NCI-H187 (cell line): ENCODE measurements at places on chromosomes 3 and 15.
A peak's percentile ranks its signal among the peaks of the same experiment; 100 is the strongest.

GRCh38 chr3:179666436-179667035 lies 13.7 kb downstream of the USP13 start:
- no peak for DNase-seq

DNA sequence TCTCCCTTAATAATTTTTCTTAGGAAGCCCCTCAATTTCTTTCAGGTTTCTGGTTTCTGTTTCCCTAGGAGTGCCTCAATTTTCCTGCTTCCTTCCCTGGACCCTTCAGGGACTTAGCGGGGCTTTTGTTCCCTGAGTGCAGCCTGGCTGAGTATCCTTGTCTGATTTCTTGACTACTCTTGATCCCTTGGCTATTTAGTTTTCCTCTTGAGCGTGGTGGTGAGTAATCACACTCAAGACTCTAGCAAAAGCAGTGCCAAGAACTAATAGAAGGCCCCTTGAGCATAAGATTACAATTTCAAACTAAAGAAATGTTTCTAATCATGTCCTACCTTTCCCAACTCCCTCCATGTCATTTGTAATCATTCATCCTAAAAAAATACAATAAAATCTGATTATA lies 94.3 kb upstream of the C3orf80 start:
- no peak for DNase-seq

GRCh38 chr15:76866008-76866407 lies 39.1 kb downstream of the SCAPER start:
- no peak for DNase-seq

DNA sequence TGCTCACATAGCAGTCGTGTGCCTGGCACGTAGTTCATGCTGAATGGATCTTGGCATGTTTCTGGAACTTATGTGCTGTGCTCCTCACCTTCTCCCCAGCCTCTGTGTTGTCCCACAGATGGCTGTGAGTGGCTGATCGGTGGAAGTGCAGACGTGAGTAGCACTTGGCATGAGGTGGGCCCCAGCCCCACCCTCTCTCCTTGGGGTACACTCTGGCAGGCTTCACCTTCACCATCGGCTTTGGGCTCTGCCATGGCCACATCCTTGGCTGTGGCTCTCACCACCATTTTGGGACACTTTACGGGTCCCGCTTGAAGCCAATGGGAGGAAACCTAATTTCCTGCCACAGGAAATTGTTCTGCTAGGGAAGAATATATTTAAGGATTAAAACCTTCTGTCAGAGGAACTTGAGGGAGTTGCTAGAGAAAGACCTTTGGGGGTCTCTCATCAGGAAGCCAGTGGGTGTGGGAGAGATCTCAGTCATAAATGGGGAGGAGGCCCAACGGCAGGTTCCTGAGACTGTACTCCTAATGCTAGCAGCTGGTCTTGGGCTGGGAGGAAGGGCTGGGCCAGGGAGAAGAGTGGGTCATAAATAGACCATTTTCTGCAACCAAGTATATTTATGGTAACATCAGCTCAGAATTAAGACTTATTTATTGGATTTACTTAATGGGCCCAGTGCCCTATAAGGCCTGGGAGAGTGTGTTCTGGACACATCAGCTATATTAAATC lies 92.3 kb downstream of the SMAD3 start:
- no peak for DNase-seq

DNA sequence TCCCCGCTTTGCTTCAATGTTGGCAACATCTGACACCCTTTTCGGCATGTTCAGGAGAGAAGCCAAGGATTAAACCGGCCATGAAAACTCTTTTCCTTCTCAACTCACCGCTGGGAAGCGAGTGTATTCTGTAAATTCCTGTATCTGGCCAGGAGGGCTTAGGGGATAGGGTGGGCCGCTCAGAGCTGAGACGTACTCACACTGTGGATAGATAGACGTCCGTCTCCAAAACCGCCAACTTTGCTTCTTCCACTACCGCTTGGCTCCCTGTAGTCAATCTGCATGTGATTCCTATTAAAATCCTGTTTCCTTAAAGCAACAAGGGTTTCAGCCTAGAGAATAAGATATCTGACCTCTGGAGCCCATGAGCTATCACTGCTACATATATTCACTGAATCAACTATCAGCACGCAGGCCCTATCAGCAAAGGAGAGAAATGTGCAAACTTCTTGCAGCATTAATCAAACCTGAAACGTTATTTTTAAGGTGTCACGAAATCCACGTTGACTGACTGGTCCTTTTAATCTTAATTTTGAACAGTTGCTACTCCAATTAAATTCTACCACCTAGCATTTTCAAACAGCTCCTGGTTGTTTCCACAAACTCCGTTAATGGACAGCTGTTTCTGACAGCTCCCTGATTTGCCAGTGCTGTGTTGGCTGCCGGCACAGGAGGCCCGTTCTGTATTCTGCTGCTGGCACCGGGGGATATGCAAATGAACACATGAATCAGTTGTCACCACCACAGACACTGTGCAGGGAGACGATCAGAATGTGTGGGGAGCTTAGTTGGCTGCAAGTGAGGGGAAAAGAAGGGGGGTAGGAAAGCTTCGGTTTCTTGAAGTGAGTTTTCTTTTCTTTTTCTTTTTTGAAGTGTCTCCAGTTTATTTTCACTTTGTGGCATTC lies 438.9 kb upstream of the ARRDC4 start:
- no peak for DNase-seq

- no peak for DNase-seq
Measured at GRCh38 chr15:45715528-45715927, 80.7 kb downstream of the SQOR start.

- no peak for DNase-seq
Measured at GRCh38 chr15:91660174-91660649, 193.3 kb upstream of the SLCO3A1 start.

- DNase-seq = no peak
Measured at GRCh38 chr15:33442449-33442848, 131.7 kb downstream of the RYR3 start.

- DNase-seq = no peak
Measured at GRCh38 chr3:182618085-182618732, 175.1 kb upstream of the ATP11B start.

DNA sequence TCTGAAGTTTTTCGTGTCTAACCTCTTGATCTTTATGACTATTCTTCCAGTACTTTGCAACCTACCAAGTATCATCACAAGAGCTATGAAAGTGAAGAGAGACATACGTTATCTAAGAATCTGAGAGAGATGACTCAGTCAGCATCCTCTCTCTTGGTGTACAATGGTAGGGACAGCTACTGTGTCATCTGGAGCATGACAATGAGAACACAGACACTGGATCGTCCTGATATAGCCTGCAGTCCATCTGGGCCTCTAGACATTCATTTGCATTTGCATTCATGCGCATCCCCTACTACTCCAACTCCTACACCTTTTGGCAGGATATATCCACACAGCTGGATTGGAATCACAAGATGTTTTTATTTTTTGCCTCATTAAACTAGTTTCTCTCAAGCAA lies 115.2 kb downstream of the PEX5L start:
- DNase-seq = peak; percentile 52

- no peak for DNase-seq
Measured at GRCh38 chr15:52737720-52738119, 52.4 kb downstream of the ONECUT1 start.

- no peak for DNase-seq
Measured at GRCh38 chr15:79431636-79432344, at the start of gene MINAR1. Gene MINAR1 (plus strand): TSS chr15:79432336. CDS start chr15:79456148, 23,812 bp downstream.

DNA sequence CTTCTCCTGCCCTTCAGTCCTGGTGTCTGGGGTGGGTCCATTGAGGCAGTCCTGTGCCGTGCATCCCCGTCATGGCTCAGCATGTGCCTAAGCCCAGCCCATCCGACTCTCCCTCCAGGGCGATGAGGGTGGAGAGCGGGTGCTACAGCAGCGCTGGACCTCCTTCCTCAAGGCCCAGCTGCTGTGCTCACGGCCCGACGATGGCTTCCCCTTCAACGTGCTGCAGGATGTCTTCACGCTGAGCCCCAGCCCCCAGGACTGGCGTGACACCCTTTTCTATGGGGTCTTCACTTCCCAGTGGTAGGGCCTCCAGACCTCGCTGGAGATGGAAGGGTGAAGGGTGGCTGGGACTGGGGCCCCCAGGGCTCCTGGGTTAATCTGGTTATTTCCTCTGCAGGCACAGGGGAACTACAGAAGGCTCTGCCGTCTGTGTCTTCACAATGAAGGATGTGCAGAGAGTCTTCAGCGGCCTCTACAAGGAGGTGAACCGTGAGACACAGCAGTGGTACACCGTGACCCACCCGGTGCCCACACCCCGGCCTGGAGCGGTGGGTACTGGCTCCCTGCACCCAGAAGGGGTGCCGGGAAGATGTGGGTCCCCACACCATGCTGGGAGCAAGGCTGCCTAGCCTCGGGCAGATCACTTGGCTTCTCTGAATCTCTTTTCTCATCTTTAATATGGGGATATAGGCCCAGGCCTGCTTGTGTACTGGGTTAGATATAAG lies 10.1 kb downstream of the CIB1 start:
- DNase-seq = no peak
